ENCODE measurements at places on chromosomes 1 and 21.

DNA sequence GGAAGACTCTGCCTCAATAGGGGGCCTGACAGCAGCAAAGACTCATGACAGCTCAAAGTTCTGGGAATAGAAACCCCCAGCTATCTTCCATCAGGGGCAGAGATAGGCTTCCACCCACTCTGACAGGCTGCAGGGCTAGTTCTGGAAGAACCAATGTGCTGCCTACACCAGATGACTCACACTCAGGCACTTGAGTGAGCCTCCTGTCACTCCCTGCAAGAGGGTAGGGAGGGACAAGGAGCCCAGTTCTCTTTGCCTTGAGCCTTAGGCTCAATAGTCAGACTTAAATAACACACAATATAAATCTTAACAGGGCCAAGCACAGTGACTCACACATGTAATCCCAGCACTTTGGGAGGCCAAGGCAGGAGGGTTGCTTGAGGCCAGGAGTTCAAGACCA lies 386.4 kb downstream of the HHAT start:
- no peak for DNase-seq

GRCh38 chr1:208145167-208145566 lies 99.0 kb downstream of the PLXNA2 start:
- no peak for DNase-seq

DNA sequence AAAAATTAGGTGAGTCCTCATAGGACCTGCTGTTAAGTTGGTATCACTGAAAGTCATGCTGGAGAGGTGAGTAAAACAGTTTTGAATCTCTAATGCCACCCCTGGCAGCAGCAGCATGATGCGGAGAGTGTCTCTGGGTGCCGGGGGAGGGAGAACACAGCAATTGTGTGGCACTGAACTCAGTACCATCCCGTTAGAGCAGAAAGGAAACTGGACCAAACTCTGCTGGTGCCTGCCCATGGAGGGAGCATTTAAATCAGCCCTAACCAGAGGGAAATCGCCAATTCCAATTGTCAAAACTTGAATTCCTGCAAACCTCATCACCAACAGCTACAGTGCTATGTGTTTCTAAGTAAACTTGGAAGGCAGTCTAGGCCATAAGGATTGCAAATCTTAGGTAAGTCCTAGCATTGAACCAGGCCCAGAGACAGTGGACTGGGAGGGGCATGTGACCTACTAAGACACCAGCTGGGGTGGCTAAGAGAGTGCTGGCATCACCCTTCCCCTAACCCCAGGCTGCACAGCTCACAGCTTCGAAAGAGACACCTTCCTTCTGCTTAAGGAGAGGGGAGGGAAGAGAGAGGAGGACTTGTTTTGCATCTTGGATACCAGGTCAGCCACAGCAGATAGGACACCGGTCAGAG lies 30.0 kb downstream of the CD53 start:
- DNase-seq, result no peak

DNA sequence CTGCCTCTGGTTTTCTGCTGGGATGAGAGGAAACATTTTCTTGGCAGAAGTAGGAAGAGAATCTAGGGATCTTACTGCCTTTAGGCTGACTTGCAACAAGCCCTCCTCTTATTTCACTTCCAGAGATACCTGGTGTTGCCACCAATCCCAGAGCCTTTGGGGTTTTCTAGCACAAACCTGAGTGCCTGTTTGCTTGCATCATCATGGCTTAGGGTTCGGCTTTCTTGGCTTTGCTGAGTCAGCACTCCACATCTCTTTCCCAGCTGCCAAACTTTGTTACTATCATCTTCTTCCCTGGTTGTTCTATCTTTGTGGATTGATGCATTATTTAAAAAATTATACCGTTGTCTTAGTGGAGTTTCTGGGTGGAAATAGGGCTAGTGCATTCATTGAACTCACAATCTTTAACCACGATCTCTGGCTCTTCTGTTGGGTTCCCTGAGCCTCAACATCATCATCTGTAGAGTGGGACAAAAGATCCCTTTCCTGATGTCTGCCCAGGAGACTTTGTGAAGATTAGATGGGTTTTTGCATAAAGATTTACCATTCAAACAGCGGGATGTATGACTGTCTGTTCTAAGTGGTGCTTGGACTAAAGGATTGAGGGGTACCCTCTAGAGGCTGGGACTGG lies 76.6 kb upstream of the SELENON start:
- DNase-seq, result no peak

- DNase-seq, result no peak
Observed at GRCh38 chr1:54335011-54335754, 71.0 kb downstream of the SSBP3 start.

DNA sequence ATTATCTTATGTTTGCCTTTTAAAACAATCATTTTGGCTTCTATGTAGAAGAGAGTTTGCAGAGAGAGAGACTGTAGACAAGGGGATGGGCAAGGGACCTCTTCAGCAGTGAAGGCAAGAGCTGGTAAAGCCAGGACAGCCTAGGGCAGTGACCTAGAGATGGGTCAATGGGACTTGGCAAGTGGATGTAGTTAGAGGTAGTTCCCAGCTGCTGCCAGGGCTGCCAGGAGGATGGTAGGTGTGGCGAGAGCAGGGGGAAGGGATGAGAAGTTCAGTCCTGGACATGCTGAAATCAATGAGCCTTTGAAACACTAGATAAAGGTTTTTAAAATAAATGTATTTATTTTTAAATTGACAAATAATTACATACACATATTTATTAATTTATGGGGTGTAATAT lies 6.4 kb upstream of the SPRR5 start:
- no peak for DNase-seq

- no peak for DNase-seq
Observed at GRCh38 chr1:167369933-167370332, 148.4 kb downstream of the CD247 start.

- DNase-seq, result no peak
Observed at GRCh38 chr1:1894354-1895059, 3.6 kb upstream of the GNB1 start.

DNA sequence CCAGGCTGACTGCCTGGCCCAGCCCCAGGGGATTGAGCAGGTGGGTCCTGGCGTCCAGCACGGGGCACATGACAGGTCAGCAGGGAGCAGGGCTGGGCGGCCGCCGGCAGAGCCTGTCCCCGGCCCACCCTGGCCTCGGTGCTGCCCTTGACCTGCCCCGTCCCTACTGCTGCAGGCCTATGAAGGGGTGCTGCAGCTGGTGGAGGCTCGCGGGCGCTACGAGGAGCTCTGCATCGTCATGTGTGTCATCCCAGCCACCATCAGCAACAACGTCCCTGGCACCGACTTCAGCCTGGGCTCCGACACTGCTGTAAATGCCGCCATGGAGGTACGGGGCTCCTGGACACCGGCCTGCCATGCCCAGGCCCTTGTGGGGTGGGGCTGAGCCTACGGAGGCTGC lies 15.6 kb downstream of the CFAP410 start:
- no peak for DNase-seq
